Stimulated activated CD8-positive, alpha-beta memory T cell treated with anti-CD3 and anti-CD28 coated beads, Interleukin-4, amount 100 ng/mL, for 48 hours (primary cell): ENCODE measurements at places on chromosomes 11 and 22.

DNA sequence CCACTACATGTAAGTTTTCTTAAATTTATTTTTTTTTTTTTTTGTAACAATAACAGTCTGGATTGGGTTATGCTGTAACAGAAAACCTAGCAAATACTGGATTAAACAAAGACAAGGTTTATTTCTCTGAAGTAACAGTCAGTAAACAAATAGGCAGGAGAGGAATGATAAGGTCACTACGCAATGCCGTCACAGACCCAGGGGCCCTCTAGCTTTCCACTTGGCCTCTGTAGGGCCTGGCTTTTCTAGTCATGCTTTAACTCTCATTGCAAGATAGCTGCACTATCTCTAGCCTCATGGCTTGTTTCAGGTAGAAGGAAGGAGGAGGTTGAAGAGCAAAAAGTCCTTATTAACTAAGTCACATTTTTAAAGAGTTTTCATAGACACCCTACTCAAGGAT, 6.5 kb downstream of the OR10A6 start:
- DNase-seq: no peak

DNA sequence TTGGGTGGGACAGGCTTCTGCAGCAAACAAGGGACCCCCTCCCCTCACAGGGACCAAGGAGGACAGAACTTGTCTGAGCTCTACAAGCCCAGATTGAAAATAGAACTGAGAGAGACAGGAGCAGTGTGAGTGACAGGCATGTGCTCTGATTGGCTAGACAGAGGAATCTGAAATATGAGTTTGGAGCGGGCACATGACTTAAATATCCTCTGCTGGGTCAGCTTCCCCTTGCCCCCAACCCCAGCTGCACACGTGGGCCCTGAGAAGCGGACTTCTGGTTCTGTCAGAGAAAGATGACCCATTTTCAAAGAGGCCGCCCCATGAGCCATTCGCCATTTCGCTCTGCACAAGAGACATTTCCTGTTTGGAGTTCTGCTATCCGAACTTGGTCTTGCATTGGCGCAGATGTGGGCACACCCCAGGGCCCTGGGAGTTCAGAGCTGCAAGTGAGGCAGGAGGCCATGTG, 5.3 kb downstream of the TUBA8 start:
- no peak for DNase-seq

- no peak for DNase-seq
Observed at GRCh38 chr11:128830290-128831173, 36.6 kb downstream of the KCNJ1 start.

DNA sequence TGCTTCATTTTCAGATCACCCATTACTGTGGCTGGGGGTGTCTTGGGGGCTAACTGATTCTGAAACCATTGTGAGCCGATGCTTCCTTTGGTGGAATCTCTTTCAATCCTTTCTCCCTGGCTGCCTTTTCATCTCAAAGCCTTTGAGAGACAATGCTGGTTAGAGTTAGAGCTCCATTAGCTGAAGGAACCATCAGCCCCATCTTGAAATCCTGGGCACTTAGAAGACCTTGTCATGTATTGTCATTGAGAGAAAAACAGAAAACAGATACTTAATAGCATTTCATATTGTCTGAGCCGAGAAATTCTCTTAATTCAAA, 6.7 kb downstream of the TEAD1 start:
- no peak for DNase-seq

- no peak for DNase-seq
Observed at GRCh38 chr22:17751596-17751995, 22.7 kb downstream of the BID start.

GRCh38 chr11:830295-831117, 2.2 kb upstream of the CD151 start:
- peak; percentile 84 for DNase-seq

GRCh38 chr11:33147559-33147958, 13.7 kb downstream of the CSTF3 start:
- DNase-seq: no peak

DNA sequence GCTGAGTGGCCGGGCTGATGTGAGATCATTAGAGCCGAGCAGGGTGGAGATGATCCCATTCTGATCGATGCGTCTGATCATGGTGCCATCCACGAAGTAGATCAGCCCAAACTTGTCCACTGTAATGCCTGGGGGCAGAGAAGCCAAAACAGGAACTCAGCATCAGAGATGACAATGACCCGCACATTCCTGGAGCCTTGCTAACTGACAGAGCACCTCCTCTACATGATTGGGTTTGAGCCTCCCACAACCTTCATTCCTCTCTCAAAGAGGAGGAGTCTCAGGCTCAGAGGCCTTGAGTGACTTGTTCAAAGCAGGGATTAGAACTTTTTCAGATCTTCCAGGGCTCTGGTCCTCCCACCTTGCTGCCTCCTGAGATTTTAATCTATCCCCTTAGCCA, 133.7 kb upstream of the NARS2 start:
- no peak for DNase-seq

- peak; percentile 85 for DNase-seq
Observed at GRCh38 chr11:133082841-133083488, 449.3 kb downstream of the OPCML start.

GRCh38 chr11:26971961-26972360, 22.0 kb upstream of the FIBIN start:
- DNase-seq: no peak

GRCh38 chr22:50490531-50491308, 4.1 kb downstream of the MIOX start:
- DNase-seq: no peak

DNA sequence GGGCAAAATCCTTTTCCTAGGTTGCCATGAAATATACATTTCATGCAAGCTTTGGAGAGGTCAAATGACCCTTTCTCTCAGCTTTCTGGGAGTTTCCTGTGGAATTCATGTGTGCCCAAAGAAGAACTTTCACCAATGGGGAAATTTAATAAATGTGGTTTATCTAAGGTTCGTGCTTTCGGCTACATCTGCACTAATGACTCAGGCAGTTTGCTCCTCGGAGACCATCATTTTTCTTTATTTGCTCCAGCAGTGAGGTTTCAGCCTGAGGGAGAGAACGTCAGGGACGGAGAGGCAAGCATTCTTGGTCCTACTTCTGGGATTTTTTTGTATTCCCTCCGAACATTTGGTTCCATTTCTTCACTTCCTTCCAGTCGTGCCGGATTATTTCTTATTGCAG, 85.2 kb downstream of the FLI1 start:
- no peak for DNase-seq

DNA sequence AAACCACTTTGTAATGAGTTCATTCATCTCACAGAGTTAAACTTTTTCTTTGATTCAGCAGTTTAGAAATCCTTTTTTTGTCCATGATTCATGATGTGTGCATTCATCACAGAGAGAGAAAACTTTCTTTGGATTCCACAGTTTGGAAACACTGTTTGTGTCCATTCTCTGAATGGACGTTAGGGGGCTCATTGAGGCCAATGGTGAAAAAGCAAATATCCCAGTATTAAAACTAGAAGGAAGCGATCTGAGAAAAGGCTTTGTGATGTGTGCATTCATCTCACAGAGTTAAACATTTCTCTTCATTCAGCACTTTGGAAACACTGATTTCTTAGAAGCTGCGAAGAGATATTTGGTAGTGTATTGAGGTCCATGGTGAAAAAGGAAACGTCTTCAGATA, 155.6 kb upstream of the TRIM48 start:
- no peak for DNase-seq

- no peak for DNase-seq
Observed at GRCh38 chr22:24208012-24208749, 26.9 kb downstream of the SUSD2 start.

DNA sequence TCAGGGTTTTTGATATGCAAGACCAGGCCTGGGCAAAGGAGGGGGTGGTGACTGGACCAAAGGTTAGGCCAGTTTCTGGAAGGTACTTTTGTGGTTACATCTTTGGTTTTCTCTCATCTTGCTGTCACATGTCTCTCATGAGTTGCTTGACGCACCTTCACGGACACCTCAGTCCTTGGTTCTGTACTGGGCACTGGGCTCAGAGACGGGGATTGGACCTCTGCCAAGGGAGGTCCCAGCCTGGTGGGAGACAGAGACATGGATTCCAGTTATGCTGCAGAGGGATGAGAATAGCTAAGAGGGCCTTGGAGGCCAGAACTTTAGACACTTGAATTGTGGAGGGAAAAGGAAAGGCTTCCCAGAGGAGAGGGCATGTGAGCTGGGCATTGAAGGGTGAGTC, 1.7 kb downstream of the USP35 start:
- no peak for DNase-seq

DNA sequence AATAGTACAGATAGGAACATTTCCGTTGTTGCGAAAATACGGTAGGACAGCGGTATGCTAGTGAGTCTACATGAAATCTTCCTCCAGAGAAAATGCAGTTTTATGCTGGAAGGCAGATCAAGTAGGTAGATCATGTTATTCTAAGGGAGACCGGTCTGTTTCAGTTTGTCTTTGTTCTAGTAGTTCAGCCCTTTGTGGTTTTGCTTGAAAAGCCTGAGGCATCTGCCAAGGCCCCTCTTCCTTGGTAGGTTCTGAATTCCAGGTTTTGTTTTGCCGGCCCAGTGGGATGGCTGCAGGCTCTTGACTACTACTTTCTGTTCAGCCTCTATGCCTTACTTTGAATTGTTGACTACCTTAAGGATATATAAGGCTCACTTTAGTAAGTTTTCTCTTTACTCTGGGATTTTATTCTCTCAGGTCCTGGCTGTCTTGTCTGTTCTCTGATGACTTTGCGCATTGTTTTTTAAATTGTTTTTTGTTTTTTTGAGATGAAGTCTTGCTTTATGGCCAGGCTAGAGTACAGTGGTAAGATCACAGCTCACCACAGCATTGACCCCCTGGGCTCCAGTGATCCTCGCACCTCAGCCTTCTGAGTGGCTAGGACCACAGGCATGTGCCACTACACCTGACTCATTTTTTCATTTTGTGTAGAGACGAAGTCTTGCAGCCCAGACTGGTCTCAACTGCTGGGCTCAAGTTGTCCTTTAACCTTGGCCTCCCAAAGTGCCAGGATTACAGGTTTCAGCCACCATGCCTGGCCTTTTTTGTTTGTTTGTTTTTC, 53.7 kb downstream of the HIPK3 start:
- DNase-seq: no peak

DNA sequence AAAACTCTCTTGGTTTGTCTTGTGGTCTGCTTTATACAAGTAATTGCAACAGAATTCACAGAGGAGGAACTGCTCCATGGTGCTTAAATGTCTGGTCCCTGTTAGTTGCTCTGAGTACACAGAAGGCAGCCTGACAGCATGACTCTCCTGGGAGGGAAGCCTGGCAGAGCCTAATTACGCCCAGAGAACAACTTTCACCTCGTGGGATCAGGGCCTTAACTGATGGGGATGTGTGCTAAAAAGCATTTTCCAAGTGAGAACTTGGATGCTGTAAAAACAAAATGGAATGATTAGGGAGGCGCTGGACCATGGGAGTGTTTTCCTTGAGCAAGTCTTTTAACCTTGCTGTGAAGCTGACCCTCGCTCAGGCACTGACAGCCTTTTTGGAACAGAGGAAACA, 154.0 kb upstream of the TENM4 start:
- no peak for DNase-seq

- DNase-seq: no peak
Observed at GRCh38 chr22:39871008-39871798, 22.4 kb downstream of the ENTHD1 start.

GRCh38 chr11:1087961-1088926, 13.6 kb downstream of the MUC2 start:
- DNase-seq: peak; percentile 39

DNA sequence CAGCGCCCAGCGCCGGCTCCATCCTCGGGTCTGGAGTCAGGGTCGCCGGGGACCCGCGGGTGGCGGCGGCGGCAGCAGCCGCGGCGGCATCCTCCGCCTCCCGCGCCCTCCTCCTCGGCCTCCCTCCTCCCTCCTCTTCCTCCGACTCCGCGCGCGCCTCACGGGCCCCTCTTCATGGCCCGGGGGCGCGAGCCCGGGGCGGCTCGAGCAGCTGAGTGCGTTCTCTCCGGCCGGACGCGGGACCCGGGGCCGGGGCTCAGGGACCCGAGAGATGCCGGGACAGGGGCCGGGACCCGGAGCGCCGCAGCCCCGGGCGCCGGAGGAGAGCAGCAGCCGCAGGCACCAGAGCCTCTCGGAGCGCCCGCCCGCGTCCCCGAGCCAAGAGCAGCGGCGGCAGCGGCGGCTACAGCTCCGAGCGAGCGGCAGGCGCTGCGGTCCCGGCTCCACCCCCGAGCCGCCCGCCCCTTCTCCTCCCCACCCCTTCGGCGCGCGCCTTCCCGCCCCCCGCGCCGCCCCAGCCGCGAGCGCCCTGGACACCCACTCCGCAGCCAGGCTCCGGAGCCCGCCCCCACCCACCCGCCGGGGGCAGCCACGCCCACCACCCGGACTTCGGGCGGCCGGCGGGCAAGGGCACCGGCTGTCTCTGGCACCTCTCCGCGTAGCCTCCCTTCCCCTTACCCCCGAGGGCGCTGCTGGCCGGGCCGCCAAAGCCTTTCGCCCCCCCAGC, at the start of gene CHST1:
Gene CHST1, minus strand, starts transcription at position 417 of the 727 bp plus-strand sequence. CDS start 14,699 bp downstream, outside the sequence.
- DNase-seq: peak; percentile 40

DNA sequence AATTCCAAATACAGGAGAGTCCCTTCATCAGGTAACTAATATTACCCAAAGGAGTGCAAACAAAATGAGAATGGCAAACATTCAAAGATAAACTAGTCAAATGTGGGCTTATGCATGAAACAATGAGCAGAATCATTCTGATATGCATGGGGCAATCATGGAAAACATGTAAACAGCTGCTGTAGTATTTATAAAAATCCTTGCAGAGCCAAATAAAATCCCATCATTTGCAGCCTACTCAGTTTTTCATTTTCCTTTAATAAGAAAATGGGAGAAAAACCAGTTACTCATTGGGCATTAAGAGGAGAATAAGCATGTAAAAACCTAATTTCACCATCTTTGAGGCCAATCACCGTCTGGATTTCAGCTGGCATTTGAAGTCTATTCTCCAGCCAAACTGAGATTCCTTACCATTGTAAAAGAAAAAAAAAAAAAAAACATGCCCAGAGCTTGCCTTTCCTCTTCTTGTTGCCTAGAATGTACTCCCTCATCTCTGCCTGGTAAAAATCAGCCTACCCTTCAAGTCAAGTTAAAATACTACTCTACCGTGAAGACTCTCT, 249.1 kb downstream of the TTC28 start:
- DNase-seq: no peak

DNA sequence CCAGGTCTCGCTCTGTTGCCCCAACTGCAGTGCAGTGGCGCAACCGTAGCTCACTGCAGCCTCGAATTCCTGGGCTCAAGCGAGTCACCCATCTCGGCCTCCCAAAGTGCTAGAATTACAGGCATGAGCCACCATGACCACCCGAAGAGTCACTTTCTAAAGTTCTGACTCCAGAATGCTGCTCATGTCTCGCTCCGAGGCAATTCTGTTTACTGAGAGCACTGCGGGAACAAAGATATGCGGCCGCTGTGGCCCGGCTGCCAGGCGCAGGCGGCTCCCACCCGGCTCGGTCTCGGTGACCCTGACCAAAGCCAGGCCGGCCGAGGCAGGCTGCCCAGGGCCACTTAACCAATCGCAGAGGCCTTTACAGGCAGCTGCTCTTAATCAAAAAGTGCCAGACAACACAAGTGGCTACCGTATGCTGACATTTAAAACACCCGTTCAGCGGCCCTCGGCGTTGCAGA, 78.7 kb downstream of the PHF21B start:
- DNase-seq: no peak

DNA sequence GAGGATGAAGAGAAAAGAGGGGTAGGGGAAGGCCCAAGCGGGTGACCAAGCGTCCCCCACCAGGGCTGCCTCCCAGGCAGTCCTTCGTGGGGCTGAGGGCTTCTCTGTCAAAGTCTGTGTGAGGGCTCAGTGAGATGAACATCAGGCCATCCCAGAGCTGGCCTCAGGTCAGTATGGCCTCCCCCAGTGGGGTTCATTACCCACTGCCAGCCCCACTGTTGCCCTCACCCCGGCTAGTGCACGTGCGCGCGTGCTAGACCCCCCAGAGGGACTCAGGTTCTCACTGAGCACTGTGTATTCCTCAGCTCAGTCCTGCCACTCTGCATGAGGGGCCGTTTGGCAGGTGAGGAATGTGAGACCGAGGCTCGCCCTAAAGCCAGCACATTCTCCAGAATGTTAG, 3.3 kb downstream of the KDELR3 start:
- no peak for DNase-seq
